Activated CD4-positive, alpha-beta T cell treated with anti-CD3 and anti-CD28 coated beads, Interleukin-2, amount 10 ng/mL, durations not matched to agents 24 days and 14 days (primary cell): ENCODE measurements at places on chromosomes 3 and 15. TPM values are rescaled to one million over a fixed set of nuclear protein-coding genes. Genes with fewer than 3 reads are reported as not detected.

The C3orf85 gene
- total RNA-seq, result not detected in 2 replicates

The ALS2CL gene
- 0.47 and 0.99 TPM in 2 replicates for total RNA-seq

The CACNA1D gene
- total RNA-seq, result 0.62 and 0.77 TPM in 2 replicates

The EPHA3 gene
- total RNA-seq, result not detected in 2 replicates

The MAPKBP1 gene
- 24.8 and 27.1 TPM in 2 replicates for total RNA-seq

The CERS3 gene
- total RNA-seq, result 0.21 and 0.40 TPM in 2 replicates

The ADAMTS7 gene
- total RNA-seq, result 1.3 TPM in 2 replicates

The LRRFIP2 gene
- total RNA-seq, result 22.5 and 23.3 TPM in 2 replicates

GRCh38 chr15:32877252-32878019 lies 159.6 kb downstream of the GREM1 start:
- H3K36me3 ChIP-seq, result no peaks in the 10 kb centered on the region
- no peak for DNase-seq
- H3K27me3 ChIP-seq, result peaks cover 5% of the 10 kb centered on the region
- no peaks in the 10 kb centered on the region for H3K4me1 ChIP-seq
- H3K4me3 ChIP-seq, result no peak overlapping the region

DNA sequence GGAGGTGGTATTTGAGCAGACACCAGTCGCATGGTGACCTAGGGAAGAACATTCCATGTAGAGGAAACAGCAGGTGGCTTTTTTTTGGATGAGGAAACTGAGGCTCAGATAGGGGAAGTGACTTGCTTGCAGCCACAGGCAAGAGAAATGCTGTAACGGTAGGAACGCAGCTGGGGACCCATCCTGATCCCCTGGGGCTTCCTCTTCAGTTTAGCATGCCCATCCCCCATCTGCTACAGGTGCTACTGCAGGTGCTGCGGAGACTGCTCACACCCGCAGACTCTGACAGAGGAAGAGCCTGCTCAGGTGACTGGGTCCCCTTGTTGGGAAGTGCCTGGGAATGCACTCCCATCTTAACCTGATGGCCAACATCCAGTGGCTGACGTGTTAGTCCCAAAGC lies 55.4 kb upstream of the SEC13 start:
- no peak overlapping the region for H3K4me3 ChIP-seq
- peaks cover 2% of the 10 kb centered on the region for H3K4me1 ChIP-seq
- H3K27me3 ChIP-seq, result peaks cover 3% of the 10 kb centered on the region
- no peak overlapping the region for H3K27ac ChIP-seq
- H3K36me3 ChIP-seq, result no peaks in the 10 kb centered on the region
- DNase-seq, result no peak

DNA sequence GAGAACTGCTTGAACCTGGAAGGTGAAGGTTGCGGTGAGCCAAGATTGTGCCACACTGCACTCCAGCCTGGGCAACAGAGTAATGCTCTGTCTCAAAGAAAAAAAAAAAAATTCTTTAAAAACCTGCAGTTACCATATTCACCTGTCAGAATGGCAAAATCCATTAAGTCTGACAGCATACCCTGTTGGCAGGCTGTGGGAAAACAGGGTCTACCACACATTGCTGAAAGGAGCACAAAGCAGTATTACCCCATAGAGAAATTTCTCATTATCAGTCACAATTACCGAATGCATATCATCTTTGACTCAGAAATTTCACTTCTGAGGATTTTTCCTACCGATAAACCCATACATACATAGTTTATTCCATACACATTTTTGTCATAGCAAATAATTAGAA lies 264.1 kb upstream of the SLCO3A1 start:
- no peaks in the 10 kb centered on the region for H3K36me3 ChIP-seq
- no peak overlapping the region for H3K27ac ChIP-seq
- DNase-seq, result no peak
- H3K27me3 ChIP-seq, result peaks cover 18% of the 10 kb centered on the region
- peaks cover 3% of the 10 kb centered on the region for H3K4me1 ChIP-seq

- peaks cover 36% of the 10 kb centered on the region for H3K4me1 ChIP-seq
- peak within 1 kb of the TSS; percentile 97 for H3K27ac ChIP-seq
- peak within 1 kb of the TSS; percentile 89 for H3K4me3 ChIP-seq
- H3K27me3 ChIP-seq, result no peaks in the 10 kb centered on the region
Measured at GRCh38 chr3:101676765-101677435, at the start of gene ZBTB11. Gene ZBTB11, minus strand, starts transcription at chr3:101677132. Its CDS starts 218 bp downstream, at chr3:101676914.

- H3K4me3 ChIP-seq, result no peak overlapping the region
- DNase-seq, result no peak
- no peak overlapping the region for H3K27ac ChIP-seq
- H3K27me3 ChIP-seq, result no peaks in the 10 kb centered on the region
- no peaks in the 10 kb centered on the region for H3K4me1 ChIP-seq
- no peaks in the 10 kb centered on the region for H3K36me3 ChIP-seq
Measured at GRCh38 chr3:137582484-137582883, 181.6 kb upstream of the SOX14 start.

- peaks cover 13% of the 10 kb centered on the region for H3K36me3 ChIP-seq
- H3K27me3 ChIP-seq, result no peaks in the 10 kb centered on the region
- H3K4me1 ChIP-seq, result peaks cover 5% of the 10 kb centered on the region
- H3K4me3 ChIP-seq, result no peak overlapping the region
- H3K27ac ChIP-seq, result no peak overlapping the region
Measured at GRCh38 chr15:79853492-79854328, 43.1 kb downstream of the MTHFS start.

- H3K4me3 ChIP-seq, result peak overlapping the region; percentile 47
- H3K27ac ChIP-seq, result no peak overlapping the region
- peak; percentile 62 for DNase-seq
- peaks cover 50% of the 10 kb centered on the region for H3K27me3 ChIP-seq
- no peaks in the 10 kb centered on the region for H3K36me3 ChIP-seq
- peaks cover 2% of the 10 kb centered on the region for H3K4me1 ChIP-seq
Measured at GRCh38 chr15:55587321-55588069, 650 bp downstream of the PYGO1 start.

DNA sequence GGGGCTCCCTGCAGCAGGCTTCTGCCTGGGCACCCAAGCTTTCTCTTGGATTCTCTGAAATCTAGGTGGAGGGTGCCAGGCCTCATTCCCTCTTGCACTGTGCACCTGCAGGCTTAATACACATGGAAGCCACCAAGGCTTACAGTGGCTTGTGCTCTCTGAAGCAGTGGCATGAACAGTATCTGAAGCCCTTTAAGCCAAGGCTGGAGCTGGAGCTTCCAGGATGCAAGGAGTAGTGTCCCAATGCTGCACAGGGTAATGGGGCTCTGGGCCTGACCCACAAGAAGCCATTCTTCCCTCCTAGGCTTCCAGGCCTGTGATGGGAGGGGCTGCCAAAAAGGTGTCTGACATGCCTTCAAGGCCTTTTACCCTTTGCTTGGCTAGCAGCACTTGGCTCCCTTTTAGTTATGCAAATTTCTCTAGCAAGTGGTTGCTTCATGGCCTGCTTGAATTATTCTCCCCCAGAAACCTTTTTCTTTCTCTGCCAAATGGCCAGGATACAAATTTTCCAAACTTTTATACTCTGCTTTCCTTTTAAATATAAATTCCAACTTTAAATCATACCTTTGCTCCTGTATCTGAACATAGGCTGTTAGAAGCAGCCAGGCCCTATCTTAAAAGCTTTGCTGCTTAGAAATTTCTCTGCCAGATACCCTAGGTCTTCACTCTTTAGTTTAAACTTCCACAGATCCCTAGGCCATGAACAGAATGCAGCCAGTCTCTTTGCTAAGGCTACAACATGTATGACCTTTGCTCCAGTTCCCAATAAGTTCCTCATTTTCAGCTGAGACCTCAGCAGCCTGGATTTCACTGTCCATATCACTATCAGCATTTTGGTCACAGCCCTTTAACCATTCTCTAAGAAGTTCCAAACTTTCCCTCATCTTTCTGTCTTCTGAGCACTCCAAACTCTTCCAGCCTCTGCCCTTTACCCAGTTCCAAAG lies 201.1 kb upstream of the LRRFIP2 start:
- H3K4me3 ChIP-seq, result no peak overlapping the region
- no peaks in the 10 kb centered on the region for H3K27me3 ChIP-seq
- no peak for DNase-seq

- no peaks in the 10 kb centered on the region for H3K27me3 ChIP-seq
- H3K36me3 ChIP-seq, result no peaks in the 10 kb centered on the region
- DNase-seq, result no peak
- H3K27ac ChIP-seq, result no peak overlapping the region
- no peak overlapping the region for H3K4me3 ChIP-seq
Measured at GRCh38 chr3:58706395-58707167, 40.0 kb upstream of the FAM3D start.

- no peak overlapping the region for H3K4me3 ChIP-seq
- no peak overlapping the region for H3K27ac ChIP-seq
- peaks cover 8% of the 10 kb centered on the region for H3K36me3 ChIP-seq
- H3K4me1 ChIP-seq, result peaks cover 15% of the 10 kb centered on the region
Measured at GRCh38 chr3:51710631-51711351, 3.9 kb downstream of the GRM2 start.

- H3K4me1 ChIP-seq, result peaks cover 10% of the 10 kb centered on the region
- no peak overlapping the region for H3K27ac ChIP-seq
- peaks cover 1% of the 10 kb centered on the region for H3K27me3 ChIP-seq
Measured at GRCh38 chr3:189590223-189590622, 41.0 kb upstream of the TP63 start.

DNA sequence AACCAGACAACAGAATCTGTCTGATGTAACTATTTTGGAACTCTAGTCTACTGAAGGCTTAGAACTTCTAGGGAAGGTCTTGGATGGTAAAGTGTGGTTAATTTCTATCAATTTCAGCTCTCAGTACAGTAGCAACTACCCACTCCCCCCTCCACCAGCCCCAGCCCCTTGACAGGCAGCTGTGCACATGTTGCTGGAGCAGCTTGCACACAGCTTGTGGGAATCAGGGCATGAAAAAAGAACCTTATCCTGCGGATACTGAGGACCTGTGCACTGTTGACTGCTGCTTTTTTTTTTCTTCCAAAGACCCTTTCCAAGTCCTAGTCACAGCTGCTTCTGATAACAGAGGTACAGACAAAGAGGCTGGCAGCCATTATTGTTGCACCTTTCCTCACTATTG lies 81.5 kb upstream of the UBP1 start:
- no peak for DNase-seq
- H3K27ac ChIP-seq, result no peak overlapping the region
- no peaks in the 10 kb centered on the region for H3K4me1 ChIP-seq
- H3K4me3 ChIP-seq, result no peak overlapping the region

GRCh38 chr15:24940236-24940635 lies 14.6 kb upstream of the SNRPN start:
- H3K27ac ChIP-seq, result no peak overlapping the region
- no peak overlapping the region for H3K4me3 ChIP-seq
- no peaks in the 10 kb centered on the region for H3K36me3 ChIP-seq
- no peaks in the 10 kb centered on the region for H3K4me1 ChIP-seq
- no peak for DNase-seq
- H3K27me3 ChIP-seq, result no peaks in the 10 kb centered on the region

DNA sequence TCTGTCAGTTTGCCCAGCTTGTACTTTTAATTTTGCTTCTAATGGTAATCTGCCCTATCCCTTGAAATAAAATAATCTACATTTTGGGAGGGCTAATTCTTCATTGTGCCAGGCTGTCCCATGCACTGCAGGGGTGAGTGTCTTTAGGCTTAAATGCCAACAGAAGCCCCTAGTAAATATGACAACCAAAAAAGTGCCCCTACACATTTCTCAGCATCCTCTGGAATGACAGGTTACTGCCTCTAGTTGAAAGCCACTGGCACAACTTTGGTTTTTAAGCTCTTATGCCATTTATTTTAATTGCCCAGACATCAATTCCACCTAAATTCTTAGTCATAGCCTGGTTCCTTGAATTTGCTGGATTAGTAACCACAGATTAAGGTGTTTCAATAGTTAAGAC lies 3.4 kb downstream of the EPM2AIP1 start:
- no peaks in the 10 kb centered on the region for H3K27me3 ChIP-seq
- H3K4me1 ChIP-seq, result peaks cover 42% of the 10 kb centered on the region
- peak overlapping the region; percentile 70 for H3K4me3 ChIP-seq
- H3K36me3 ChIP-seq, result peaks cover 52% of the 10 kb centered on the region

DNA sequence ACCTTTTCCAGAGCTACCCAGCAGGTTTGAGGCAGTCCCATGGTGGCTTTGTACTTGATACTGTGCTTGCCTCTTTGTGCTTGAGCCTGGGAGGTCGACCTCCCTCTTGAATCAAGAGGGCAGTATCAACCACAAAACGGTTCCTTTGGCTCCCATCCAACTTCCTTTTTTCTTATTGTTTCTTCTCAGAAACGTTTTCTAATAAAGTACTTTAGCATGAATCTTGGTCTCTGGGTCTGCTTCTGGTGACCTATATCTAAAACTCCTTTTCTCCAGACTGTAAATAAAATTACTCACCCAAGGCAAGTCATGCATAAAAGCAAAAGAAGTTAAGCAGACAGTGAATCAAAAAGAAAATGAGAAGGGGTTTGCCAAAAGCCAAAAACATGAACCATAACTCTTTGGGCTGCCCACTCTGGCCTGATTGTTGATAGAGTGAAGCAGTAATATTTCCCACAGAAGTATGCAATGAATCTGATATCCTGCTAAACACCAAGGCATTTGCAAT lies 112.2 kb upstream of the SLC4A7 start:
- no peak overlapping the region for H3K27ac ChIP-seq
- H3K36me3 ChIP-seq, result no peaks in the 10 kb centered on the region
- no peak overlapping the region for H3K4me3 ChIP-seq
- no peak for DNase-seq
- no peaks in the 10 kb centered on the region for H3K27me3 ChIP-seq

DNA sequence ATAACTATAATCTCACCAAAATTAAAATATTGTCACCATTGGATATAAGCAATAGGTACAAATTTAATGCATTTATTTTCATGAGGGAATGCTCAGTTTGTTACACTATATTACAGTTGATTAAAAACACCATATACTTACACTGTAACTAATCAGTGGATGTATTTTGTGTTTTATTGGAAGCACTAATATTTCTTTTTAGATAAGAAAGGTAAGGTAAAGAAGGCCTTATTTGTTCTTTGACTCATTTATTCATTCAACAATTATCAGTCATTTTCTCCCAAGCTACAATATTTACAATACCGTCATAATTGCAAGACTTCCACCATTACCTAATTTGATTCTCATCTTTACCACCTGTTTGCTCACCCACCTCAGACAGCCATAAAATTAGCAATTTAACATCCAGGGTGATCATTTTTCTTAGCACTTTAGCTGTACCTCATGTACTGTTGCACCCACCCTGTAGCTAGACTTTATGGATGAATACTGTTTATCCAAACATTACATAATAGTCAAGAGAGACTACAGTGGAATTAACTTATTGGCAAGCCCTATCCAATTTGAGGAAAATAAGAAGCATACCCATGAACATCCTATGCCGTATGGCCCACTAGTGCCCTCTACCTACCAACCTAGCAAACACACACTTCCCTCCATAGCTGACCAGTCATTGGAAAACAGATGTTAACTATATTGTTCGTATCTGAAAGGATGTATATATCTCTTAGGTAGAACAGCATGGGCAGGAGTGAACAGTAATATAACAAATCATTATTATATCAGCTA lies 229.6 kb downstream of the BBX start:
- no peak for DNase-seq
- no peaks in the 10 kb centered on the region for H3K4me1 ChIP-seq
- H3K27me3 ChIP-seq, result no peaks in the 10 kb centered on the region

GRCh38 chr15:77493324-77493907 lies 72.7 kb downstream of the HMG20A start:
- peaks cover 18% of the 10 kb centered on the region for H3K4me1 ChIP-seq
- H3K27ac ChIP-seq, result peak overlapping the region; percentile 34

GRCh38 chr3:184354121-184354728 lies 7.2 kb downstream of the CLCN2 start:
- H3K4me3 ChIP-seq, result no peak overlapping the region
- no peaks in the 10 kb centered on the region for H3K4me1 ChIP-seq
- peak; percentile 87 for DNase-seq

- no peaks in the 10 kb centered on the region for H3K36me3 ChIP-seq
- no peak overlapping the region for H3K27ac ChIP-seq
Measured at GRCh38 chr15:74171965-74172541, 1.5 kb upstream of the ISLR start.
